ENCODE measurements at places on chromosomes 6 and 20.

DNA sequence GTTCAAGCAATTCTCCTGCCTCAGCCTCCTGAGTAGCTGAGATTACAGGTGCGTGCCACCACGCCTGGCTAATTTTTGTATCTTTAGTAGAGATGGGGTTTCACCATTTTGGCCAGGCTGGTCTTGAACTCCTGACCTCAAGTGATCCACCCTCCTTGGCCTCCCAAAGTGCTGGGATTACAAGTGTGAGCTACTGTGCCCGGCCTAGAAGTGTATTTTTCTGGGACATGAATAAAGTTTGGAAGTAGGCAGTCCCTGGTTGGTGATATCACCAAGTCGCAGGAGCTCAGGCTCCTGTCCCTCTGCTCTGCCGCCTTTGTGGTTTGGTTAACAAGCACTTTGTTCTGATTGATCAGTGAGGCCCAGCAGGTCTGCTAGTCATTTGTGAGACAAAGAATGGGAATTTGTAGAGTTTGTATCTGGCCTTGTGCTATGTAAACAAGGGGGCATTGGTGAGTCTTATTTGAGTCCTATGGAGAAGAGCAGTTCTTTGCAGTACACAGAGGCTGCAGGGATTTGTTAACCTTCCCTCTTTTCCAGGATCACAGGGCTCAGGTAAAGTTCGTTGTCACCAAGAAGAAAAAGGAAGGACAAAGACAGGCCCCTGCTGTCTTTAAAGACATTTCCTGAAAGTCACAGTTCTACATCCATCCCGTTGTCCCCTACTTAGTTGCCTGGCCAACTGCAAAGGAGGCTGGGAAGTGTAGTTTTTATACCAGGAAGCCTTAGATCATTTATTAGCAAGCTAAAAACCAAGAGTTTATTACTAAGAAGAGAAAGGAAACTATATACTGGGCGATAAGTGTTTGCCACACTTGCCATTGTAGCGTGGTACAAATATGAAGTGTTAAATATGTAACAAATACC lies 13.1 kb downstream of the MTHFD1L start:
- DNase-seq = no peak

DNA sequence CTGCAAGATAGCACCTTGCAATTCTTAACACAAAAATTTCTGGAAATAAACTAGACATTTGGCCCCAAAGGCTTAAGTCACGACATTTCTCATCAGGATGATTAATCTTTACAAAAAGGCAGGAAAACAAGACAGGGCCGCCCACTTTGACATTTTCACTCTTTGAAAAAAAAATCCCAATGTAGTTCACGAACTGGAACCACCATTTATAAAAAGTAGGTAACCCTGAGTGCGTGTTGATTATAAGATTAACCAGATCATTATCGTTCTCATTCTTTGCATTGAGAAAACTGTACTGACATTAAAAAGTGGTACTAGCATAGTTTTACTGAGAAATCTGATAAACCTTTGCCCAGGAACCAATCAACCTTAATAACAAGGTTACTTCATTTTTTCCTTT lies 108.8 kb downstream of the HUS1B start:
- DNase-seq = no peak

DNA sequence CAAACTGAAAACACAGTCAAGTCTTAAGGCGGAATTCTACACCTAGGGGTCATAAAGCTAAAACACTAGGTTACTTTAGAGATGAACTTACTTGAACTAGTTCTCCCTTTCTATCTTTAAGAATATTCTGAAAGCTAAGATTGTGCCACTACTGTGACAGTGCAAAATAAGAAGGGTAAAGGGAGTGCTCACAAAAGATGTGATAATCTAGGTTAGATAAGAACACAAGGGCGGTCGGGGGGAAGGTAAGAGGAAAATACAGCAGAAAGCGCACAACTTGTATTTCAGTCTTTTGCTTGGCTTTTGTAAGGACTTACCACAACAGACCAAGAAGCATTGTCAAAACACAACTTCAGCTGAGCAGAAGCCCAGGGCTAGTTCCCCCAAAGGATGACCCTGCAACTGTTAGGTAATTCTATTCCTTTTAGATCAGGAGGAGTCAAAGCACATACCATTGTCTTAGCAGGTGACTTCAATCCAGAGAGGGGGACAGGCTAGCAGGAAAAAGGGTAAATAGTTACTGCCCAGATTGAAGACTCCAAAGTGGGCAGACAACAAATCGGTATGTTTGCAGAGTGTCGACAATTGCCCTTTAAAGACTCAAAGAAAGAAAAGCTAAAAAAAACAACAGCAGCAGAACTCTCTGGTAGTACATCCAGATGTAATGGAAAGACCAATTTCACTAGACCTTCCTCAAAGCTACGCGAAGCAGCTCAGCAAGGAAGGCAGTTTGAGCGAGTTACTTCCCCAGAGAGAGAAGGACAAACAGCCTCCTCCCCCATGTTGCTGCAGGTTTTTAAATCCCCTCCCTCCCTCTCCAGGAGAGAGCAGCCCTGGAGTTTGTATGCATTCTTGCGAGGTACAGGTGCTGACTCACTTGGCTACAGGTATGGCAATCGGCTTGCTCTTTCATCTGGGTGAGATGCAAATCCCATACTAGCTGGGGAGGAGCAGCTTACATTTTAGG lies 59.0 kb downstream of the RIPOR2 start:
- DNase-seq = no peak

GRCh38 chr20:45779011-45779915 lies 12.4 kb downstream of the WFDC3 start:
- DNase-seq = no peak

DNA sequence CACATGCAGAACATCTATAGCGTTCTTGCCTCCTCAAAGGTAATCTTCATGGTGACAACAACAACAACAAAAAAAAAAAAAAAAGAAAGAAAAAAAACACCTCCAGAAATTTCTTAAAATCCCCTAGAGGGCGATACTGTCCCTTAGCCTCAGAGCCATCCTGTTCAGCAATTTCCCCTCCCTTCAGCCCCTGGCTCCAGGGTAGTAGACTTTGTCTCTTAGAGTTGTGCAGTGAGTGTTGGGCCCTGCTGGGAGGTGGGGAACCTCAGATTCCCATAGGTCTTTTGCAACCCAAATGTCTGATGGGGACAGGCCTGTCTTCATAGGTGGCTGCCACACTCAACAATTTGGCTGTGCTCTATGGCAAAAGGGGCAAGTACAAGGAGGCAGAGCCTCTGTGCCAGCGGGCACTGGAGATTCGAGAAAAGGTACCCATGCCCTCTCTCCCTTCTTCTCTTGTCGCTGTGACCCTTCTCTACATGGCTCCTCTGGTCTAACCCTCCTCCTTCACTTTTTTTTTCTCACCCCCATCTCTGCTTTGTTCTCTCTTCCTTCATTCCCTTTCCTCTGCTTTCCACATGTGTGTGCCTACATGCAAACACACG lies 6.0 kb upstream of the PTK7 start:
- peak; percentile 17 for DNase-seq

- DNase-seq = no peak
These were observed 26.2 kb downstream of the SLC16A10 start for GRCh38 chr6:111113336-111114086.

- DNase-seq = no peak
These were observed 430 bp upstream of the SOX18 start for GRCh38 chr20:64049878-64050260.

GRCh38 chr6:141033101-141033500 lies 1099.6 kb upstream of the GJE1 start:
- DNase-seq = no peak

- DNase-seq = no peak
These were observed 77.2 kb downstream of the GCNT2 start for GRCh38 chr6:10598084-10598960.

- no peak for DNase-seq
These were observed 527.0 kb upstream of the JARID2 start for GRCh38 chr6:14718861-14719260.

DNA sequence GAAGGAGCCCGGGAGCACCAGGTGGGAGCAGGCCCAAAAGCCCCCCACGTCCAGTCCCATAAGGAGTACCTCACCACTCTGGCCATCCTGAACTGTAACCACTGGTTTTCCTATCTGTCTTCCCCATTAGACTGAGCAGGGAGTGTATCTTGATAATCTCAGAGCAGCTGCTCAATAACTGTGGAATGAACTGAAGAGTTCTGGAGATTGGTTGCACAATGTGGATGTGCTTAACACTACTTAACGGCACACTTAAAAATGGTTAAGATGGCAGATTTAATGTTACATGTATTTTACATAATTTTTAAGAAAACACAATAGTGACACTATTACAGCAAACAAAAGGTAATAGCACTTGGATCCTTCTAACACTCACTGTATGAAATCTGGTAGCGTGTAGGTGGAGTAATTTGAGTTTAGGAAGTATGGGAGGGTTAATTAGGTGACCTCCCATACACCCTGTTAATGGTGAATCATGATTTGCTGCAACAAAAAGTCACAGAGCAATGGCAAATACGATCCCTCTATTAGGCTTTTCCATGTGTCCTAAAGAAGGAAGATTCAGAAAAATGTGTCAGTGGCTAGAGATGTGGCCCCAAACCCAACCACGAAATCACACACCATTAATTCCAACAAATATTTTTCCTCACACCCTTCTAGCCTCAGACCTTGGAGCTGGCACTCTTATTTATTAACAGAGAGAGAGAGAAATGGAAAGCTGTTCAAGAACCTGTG lies 18.4 kb downstream of the TRAM2 start:
- no peak for DNase-seq

GRCh38 chr6:106446287-106446885 lies 85.9 kb downstream of the CRYBG1 start:
- peak; percentile 42 for DNase-seq

DNA sequence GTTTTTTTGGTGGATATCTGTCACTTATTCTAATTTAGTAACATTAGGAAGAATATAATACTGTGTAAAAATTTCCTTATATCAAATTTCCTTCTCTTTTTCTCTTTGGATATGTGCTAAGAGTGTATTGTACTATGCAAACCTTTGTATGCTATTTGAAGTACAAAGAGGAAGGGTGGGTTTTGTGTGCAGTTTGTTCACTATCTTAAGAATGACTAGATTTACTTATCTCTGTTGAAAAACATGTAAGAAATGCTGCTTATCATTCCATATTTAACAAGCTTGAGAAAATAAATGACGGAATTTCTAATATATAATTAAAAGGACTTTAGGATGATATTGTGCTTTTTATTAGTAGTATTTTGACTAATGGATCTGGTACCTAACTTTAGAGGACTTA lies 13.1 kb downstream of the CD2AP start:
- no peak for DNase-seq

DNA sequence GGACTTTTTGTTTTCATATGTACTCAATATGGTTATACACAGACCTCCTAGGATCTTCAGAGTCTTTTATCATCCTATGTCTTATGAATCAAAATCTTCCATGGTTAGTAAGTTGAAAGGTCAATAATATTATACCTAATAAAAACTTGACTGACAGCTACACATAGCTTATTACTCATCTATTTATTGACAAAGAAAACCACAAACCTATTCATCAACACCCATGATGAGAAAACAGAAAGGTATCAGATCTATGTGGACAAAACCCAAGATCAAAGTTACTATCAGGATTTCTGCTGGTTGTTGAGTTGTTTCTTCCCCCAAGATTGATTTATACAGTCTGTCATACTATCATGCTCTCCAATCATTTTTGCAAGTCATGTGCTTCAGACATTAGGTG lies 460.1 kb upstream of the MANEA start:
- DNase-seq = no peak

GRCh38 chr6:102848796-102849195 lies 1455.3 kb downstream of the GRIK2 start:
- no peak for DNase-seq

DNA sequence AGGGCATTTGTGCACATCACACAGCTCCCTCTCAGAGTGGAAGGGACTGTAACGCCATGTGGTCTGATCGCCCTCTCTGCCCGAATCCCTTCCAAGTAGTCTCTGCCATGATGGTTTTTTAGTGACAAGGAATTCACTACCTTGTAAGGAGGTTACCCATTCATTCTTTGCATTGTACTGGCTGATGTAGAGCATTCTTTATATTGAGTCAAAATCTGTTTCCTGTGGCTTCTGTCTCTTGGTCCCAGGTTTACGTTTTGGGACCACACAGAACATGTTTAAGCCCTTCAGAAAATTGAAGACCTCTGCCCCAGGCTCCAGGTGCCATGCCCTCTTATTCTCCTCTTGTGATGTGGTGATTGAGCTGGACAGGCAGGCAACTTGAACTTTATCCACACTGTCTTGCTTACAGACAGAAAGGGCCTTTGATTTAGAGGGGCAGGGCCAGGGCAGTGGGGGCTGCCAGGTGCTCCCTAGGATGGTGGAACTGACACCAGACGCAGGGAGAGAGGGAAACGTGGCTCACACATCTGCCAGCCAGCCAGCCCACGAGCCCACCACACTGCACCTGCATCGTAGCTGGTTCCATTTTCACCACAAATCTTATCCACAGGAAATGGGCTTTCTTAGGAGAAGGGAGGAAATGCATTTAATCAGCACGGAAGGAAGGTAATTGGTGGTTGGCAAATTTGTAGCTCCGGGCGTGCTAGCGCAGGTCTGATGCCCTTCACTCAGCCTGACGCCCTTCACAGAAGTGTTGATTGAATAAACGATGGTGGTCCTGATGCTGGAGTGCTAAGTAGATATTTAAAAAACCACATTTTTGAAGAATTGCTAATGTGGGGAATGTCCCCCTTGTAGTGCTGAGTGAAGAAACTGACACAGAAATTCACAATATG lies 78.2 kb downstream of the TCP11 start:
- no peak for DNase-seq

- DNase-seq = no peak
These were observed 86.9 kb downstream of the RREB1 start for GRCh38 chr6:7194657-7195056.

DNA sequence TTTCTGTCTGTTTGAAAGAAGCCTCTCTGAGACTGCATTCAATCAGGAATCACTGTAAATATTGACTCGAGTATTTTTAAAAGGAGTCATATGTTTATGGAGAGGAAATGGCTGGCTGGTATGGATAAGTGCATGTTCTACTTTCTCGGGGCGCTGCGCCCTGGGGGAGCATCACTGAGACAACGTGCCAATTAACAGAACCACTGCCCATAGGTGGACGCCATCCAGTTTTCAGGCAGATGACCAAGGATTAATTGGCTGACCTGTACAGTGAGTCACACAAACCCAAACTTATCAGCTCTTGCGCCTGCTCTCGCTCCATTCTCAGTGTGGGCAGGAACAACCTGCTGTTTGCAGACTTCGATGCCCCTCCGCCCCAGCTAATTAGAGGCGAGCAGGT lies 571.2 kb downstream of the QKI start:
- DNase-seq = peak; percentile 56

GRCh38 chr6:33604941-33605854 lies 15.9 kb upstream of the ITPR3 start:
- DNase-seq = no peak

DNA sequence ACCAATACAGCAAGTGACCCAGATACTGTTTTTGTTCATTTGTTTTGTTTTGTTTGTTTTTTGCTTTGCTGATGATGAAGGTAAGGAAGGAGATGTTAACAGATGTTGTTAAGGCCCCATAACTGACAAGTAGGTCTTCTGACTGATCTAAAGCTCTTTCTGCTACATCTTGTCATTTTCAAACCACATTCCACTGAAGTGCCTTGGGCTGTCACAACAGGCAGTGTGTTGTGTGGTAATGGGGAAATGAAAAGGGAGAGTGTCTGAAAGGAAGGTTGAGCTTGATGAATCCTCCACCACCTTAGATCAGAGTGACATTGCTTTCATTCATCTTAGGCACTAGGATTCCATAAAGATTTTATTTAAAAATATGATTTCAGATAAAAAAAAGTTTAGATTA lies 479.4 kb upstream of the SYNCRIP start:
- no peak for DNase-seq

- no peak for DNase-seq
These were observed 52.3 kb upstream of the UTRN start for GRCh38 chr6:144232832-144233230.

- DNase-seq = no peak
These were observed 455.7 kb upstream of the SOX4 start for GRCh38 chr6:21137700-21138335.
